SHP77 treated with DMSO at 0.1 percent for 48 hours (cell line): ENCODE measurements at places on chromosomes 2 and 18.

- peak; percentile 80 for DNase-seq
Observed at GRCh38 chr2:202870431-202871299, 901 bp downstream of the ICA1L start.

- no peak for DNase-seq
Observed at GRCh38 chr2:240530181-240530580, 27.6 kb downstream of the ANKMY1 start.

- no peak for DNase-seq
Observed at GRCh38 chr2:121478996-121479745, 51.5 kb upstream of the RNU4ATAC start.

DNA sequence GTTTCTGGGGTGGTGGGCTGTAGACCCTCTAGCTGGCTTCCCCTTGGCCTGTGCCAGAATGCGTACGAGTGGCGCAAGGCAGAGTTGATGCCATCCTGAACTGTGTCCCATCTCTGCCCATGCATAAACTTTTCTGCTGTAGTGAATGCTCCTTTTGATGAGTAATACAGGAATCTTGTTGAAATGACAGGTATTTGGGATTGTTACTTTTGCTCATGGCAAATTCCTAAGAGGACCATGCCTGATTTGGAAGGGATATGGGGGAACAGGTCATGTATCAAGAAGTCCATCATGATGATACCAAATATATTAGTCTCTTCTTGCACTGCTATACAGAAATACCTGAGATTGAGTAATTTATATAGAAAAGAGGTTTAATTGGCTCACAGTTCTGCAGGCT lies 648.0 kb downstream of the SLC4A3 start:
- DNase-seq = no peak

DNA sequence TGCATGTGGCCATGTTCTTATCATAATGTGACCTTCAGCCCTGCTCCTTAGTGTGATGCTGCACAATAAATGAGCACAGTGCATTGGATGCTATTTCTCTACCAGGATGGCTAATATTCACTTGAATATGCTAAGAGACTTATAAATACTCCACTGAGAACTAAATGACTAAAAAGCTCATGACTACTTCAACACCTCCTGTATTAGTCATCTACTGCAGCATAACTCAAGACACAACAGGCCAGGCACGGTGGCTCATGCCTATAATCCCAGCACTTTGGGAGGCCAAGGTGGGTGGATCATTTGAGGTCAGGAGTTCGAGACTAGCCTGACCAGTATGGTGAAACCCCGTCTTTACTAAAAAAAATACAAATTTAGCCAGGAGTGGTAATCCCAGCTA lies 213.4 kb downstream of the RND3 start:
- no peak for DNase-seq

DNA sequence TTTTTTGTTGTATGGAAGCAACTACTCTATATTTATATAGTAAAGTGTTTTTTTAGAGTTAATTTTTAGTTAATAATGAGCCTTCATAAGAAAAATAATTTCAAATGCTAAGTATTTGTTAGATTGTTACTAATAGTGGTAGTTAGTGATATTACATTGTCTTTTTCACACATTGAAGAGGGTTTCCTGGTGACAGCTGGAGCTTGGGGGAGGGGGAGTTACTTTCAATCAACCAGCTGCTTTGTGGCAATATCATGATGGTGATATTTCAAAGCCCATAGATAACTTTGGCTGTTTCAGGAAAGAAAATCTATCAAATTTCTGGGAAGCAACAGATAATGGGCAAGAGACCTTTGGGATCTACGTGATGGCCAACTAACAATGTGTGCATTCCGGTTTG lies 4.1 kb downstream of the RHBDD1 start:
- no peak for DNase-seq

GRCh38 chr2:149597668-149598326 lies 10.2 kb upstream of the MMADHC start:
- DNase-seq = peak; percentile 6

DNA sequence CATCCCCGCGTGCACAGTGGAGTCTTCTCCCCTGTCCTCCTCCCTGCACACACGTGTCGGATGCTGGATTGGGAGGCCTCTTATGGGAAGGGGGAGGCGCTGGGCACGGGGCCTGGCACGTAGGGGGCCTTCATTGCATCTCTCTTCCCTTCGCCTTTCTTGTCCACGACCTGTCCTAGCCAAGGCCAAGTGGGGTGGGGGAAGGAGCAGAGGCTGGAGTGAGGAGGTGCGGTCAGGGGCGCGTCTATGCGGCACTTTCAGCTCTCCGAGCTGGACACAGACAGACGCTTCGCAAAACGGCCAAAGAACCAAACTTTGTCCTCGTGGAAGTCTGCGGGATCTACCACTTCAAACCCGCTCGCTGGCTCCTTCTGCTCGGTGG lies 13.4 kb downstream of the ALPG start:
- no peak for DNase-seq

DNA sequence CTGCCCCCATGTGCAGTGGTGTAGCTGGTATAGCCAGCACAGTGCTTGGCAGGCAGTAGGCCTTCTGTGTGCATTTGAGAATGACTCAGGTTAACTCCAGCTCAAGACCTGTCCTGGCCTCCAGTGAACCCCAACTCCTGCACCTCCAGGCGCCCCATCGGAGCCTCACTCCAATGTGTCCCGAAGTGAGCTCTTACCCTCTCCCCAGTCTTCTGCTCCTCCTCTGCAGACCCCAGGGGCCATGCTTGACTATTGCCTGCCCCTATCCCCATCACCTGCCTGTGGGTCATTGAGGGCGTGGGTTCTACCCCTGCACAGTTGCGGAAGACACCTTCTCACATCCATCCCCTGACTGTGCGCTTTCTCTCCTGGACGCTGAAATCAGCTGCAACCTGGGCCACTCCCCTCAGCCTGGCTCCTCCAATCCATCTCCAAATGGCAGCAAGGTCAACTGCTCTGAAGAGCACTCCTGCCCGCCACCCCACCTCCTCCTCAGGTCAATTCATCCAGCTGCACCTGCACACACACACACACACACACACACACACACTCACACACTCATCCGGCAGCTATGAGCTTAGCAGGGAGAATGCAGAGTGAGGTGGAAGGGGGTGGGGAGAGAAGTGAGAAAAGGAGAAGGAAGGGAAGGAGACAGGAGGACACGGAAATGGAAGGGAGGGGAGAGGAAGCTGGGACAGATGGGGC lies 130.3 kb upstream of the GLI2 start:
- DNase-seq = peak; percentile 49

GRCh38 chr18:31633392-31634330 lies 42.0 kb downstream of the TTR start:
- no peak for DNase-seq

DNA sequence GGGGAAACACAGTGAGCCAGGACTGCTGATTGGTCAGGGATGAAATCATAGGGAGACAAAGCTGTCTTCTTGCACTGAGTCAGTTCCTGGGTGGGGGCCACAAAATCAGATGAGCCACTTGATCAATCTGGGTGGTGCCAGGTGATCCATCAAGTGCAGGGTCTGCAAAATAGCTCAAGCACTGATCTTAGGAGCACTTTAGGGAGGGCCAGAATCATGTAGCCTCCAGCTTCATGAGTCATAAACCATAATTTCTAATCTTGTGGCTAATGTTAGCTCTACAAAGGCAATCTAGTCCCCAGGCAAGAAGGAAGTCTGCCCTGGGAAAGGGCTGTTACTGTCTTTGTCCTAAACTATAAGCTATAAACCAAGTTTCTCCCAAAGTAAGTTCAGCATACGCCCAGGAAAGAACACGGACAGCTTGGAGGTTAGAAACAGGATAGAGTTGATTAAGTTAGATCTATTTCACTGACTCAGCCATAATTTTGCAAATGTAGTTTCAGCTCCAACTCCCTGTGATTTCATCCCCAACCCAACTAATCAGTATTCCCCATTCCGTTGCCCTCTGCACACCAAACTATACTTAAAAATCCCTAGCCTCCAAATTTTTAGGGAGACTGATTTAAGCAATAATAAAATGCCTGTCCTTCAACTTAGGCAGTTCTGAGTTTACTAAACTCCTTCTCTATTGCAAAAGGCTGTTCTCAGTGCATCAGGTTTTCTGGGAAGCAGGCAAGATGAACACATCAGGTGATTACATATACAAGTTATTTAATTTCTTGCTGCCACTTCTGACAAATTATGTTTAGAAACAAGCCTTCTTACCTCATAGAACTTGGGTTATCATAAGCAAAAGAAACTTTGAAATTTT lies 226.9 kb upstream of the SPOPL start:
- DNase-seq = no peak

GRCh38 chr2:222797871-222798270 lies 63.0 kb upstream of the ACSL3 start:
- no peak for DNase-seq

DNA sequence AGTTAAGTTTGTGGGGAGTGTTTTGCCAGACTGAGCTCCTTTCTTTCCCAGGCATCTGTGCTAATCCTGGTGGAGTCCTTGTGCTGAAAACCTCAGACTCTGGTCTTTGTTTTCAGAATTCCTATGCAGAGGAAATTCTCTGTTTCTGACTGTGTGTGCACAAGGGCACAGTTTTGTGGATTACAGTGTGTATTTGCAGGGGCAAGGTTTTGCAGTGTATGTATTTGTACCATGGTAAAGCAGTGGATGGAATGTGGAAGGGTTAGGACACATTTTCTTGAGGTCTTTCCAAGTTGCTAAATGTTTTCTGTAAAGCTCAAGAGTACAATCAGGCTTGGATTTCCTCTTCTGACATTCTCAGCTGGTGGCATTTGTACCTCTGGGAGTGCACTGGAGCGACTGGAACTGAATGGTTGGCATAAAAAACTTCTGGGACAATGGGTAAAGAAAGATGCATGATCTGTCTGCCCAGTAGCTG lies 139.5 kb upstream of the RND3 start:
- DNase-seq = no peak

DNA sequence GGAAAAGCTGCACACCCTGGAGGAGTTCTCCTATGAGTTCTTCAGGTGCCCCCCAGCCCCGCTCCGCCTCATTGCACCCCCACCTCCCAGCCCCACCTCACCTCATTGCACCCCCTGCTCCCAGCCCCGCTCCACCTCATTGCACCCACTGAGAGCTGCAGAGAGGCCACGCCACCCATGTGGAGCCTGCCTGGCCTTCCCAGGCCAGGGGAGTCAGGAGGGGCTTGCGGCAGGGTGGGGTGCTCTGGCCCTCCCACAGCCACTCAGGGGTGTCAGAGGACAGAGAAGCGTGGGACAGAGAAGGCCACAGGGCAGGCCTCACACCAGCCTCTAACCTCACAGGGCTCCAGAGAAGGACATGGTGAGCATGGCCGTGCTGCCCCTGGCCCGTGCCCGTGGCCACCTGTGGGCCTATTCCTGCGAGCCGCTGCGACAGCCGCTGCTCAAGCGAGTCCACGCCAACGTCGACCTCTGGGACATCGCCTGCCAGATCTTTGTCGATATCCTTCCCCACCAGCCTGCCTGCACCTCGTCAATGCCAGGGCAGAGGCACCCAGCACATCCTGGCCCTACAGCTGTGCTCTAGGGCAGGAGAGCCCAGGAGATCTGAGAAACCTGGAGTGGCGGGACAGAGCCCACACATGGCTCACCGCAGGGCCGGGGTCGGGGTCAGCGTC lies 15.0 kb upstream of the GPR17 start:
- no peak for DNase-seq

DNA sequence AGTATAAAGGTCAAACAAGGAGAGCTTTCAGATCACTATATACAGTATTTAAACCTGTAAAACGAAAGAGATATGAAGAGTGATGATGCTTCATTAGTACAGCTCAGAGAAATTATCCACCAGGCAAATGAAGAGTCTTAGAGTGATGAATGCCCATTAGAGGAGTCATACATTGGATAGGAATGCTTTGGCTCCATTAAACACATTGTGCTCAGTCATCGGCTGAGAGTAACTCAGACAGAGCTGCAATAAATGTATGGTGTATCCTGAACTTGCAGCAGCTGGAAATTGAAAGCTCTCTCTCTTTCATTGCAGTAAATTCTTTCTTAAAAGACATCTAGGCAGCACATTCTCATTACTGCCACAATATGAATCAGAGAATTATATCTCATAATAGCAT lies 340.8 kb upstream of the SPHKAP start:
- no peak for DNase-seq

- DNase-seq = no peak
Observed at GRCh38 chr18:23397907-23398306, 55.2 kb upstream of the RIOK3 start.

GRCh38 chr18:21865043-21865442 lies 124.5 kb downstream of the MIB1 start:
- no peak for DNase-seq

- no peak for DNase-seq
Observed at GRCh38 chr2:199471443-199472057, 13.8 kb upstream of the SATB2 start.

DNA sequence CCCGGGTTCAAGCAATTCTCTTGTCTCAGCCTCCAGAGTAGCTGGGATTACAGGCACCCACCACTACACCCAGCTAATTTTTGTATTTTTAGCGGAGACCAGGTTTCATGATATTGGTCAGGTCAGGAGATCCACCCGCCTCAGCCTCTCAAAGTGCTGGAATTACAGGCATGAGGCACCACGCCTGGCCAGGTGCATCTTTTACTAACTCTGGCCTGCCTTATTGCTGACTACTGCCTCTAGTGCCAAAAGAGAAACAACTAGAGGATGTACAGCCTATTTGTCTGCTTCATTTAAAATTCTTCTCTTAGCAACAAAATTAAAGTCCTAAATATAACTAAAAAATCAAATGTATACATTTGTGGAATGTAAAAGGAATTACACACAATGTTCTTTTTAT lies 115.4 kb downstream of the BMPR2 start:
- DNase-seq = no peak

DNA sequence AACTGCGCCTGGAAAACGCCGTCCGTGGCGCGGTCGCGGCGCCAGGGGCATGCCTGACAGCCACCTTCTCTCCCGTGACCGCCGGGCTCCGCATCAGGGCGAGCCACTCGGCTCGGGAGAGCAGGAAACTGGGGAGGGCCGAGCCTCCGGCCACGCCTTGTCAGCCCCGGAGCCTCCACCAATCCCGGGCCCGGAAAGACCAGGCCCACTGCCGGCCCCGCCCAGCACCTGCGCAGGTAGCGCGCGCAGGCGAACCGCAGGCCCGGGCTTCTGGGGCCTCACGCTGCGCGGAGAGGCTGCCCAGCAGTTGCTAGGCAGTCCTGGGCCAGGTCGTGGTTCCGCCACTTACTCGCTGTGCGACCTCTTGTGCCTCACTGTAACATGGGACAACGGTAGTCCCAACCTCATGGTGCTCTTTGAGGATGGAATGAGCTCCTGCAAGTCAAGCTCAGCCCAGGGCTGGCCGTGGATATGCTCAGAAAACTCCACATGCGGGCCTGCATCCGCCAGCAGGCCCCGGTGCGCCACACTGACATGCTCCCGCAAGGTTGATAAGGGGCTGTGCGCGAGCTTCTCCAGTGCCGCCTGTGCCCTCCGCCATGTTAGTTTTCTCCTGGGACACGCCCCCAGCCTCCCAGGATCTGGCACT lies 97.1 kb downstream of the INHBB start:
- no peak for DNase-seq

- no peak for DNase-seq
Observed at GRCh38 chr2:32750880-32751279, 123.0 kb downstream of the TTC27 start.

- DNase-seq = no peak
Observed at GRCh38 chr2:240603846-240604245, 17.3 kb downstream of the CAPN10 start.
